ENCODE measurements at places on chromosomes 2 and 18.

GRCh38 chr2:9191041-9191481 lies 15.6 kb upstream of the ASAP2 start:
- DNase-seq: no peak

DNA sequence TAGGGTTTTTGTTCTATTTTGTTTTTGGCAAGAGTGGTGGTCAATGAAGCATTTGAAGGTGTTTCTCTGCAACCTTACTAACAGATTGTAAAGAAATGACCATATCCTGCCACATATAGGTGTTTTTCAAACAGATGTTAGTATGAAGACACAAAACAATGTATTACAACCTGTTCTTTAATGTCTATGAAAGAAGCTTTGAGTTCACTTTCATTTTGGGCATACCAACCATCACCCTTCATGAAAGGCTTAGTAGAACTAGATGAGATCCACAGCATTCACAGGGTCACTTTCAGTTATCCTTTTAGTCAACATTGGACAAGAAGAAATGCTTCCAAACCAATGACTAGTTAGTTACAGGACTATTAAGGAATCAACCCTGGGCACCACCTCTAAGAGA lies 95.1 kb downstream of the EHBP1 start:
- DNase-seq: no peak

DNA sequence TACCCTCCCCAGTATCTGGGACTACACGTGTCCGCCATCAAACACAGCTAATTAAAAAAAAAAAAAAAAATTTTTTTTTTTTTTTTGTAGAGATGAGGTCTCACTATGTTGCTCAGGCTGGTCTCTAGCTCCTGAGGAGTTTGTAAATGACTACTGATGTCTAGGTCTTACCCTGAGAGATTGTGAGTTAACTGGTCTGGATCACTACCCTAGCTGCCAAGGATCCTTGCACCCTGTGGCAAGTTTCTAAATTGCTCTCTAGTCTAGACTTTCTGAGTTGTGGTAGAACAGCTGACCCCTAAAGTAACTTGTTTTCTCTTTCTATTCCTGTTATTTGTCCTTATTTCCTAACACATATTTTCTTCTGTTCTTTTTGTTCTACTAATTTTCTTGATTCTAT lies 44.5 kb downstream of the ABHD3 start:
- no peak for DNase-seq

- DNase-seq: no peak
Observed at GRCh38 chr2:157874997-157875640, 1.0 kb downstream of the ACVR1 start.

DNA sequence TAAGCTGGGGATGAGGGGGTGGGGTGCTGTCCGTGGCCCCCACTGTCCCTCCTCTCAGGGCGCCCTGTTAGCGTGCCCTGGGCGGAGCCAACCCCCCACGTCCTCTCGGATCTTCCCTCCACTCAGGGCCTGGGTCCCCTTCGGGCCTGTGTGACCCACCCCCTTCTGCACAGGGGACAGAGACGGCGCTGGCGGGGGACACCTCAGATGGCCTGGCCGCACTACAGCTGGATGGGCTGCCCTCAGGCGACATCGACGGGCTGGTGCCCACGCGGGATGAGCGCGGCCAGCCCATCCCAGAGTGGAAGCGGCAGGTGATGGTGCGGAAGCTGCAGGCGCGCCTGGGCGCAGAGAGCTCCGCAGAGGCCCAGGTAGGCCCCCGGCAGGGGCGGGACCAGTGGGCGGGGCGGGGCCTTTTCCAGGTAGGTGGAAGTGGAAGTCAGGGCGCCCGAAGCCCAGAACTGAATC lies 9.9 kb upstream of the KLHL30 start:
- DNase-seq: no peak

DNA sequence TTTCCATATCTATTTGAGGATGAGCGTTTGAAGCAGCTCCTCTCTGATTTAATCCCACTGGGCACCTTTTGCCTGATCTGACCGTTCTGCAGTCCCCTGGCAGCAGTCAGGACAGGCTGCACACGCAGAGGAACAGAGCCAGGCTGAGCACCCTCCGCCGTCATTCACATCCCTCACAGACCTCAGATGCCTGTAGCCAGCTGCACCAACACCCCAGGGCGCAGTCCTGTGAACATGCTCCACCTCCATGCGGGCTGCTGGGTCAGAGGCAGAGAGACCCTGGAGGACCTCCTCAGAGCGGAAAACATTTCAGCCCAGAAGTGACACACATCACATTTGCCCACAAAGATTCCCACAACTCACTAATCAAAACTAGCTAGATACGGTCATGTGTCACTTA lies 146.1 kb downstream of the SEPTIN10 start:
- no peak for DNase-seq

- DNase-seq: no peak
Observed at GRCh38 chr2:227464851-227465250, 7.1 kb upstream of the AGFG1 start.

GRCh38 chr2:16655445-16655837 lies 10.2 kb downstream of the CYRIA start:
- DNase-seq: no peak

All from stimulated activated CD4-positive, alpha-beta T cell treated with anti-CD3 and anti-CD28 coated beads, Interleukin-2, amount 100 ng/mL, for 48 hours (primary cell).